Renal cortical epithelial cell (primary cell): ENCODE measurements at places on chromosomes 2 and 18.
A peak's percentile ranks its signal among the peaks of the same experiment; 100 is the strongest.

DNA sequence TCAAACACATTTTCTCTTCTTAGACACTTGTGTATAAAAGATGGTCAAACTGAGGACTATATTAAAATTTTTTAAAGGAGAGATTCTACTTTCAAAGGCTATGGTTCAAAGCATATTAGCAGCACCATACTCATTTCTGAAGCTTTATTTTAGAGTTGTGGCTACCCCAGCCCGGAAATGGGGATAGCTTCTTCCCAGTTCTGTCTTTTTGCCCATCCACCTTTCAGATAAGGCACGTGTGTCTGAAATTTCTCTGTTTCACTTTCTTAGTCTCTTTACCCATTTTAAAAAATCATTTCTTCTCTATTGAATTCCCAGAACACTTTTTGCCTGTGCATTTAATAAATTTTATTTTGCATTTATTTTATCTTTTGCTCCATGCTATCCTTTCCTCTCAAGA is 431.5 kb downstream of the RNF144A start:
- DNase-seq: no peak

DNA sequence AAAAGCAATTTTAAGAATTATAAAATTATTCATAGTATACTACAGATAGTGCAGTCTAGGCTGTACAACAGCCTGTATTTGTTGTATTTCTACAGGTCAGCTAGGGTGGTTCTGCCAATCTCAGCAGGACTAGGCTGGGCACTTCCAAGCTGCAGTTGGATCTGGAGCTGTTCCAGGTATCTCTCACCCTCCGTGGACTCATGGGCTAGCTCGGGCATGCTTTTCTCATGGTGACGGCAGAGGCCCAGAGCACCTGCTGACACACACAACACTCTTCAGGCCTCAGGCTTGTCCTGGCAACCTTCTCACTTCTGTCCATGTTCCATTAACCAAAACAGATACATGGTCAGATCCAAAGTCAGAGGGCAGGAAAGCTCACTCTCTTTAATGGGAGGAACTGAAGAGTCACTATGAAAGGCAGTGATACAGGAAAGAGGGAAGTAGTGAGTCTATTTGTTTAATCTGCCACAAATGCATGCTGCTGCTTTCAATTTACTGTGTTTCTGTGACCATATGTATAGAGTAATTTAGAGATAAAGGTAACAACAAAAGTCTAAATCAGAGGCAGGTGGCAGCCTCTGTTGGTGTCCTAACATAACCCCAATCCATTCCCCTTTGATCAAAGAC is 462.4 kb upstream of the ACVR2A start:
- DNase-seq: no peak

DNA sequence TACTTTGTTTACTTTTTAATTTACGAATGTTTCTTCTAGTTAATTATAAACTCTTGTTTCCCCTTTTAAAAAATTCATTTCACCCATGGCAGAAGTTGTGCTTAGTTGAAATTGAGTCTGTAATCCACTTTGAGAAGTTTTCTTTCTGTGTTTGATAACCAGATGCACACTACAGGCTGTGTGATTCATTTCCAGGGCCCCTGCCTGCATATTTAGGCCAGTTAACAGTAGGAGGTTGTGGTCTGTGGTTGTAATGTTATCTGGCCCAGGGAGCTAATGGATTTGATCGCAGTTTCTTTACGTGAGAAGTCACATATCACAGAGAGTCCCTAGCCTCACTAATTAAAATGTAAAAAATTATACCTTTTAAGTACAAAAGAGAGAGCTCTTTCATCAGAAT is 3.3 kb downstream of the CDH7 start:
- peak; percentile 6 for DNase-seq

DNA sequence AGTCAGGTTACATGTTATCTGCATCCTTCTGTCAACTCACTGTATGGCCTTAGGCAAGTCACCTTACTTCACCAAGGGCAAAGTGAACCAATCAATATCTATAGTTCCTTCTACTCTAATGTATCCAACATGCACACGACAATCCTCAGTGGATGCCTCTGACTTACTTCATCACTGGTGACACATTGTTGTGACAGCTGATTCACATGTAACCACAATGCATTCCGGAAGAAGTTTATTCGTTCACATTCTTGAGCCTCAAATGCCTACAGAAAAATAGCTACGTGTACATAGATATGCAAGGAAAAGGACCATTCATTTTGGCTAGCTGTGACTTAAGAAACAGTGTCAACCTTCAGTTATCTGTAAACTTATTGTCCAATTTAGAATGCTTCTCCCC is 26.3 kb upstream of the EPG5 start:
- peak; percentile 59 for DNase-seq

DNA sequence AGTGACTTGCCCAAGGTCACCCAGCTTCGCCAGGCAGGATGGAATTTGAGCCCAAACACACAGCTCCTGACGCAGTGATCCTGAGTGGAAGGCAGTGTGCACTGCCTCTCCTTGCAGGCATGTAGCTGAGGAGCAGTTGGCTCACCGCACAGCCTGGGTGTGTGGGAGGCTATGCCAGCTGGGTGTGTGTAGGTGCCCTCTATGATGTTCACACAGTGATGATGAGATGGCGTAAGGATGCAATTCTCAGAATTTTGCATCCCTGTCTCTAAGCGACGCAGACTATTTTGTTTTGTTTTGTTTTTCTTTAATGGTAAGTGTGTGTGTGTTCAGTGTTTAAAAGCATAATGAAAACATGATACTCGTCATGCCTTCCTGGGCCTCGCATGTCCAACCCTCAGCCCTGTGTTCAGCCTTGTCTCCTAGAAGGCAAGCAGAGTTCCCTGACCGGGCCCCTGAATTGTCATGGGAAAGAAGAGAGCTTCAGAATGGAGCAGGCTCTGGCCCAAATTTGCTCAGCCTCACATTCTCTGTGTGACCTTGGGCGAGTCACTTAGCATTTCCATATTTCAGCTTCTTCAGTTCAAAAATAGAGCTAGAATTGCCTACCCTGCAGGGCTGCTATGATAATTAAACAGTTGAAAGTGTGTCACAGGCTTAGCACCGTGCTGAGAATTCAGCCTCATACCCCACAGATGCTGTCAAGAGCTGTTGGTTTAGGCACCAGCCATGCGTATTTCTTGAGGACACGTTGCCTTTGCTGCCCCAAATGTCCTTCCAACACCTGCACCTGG is 603.6 kb upstream of the RAB6C start:
- DNase-seq: no peak

DNA sequence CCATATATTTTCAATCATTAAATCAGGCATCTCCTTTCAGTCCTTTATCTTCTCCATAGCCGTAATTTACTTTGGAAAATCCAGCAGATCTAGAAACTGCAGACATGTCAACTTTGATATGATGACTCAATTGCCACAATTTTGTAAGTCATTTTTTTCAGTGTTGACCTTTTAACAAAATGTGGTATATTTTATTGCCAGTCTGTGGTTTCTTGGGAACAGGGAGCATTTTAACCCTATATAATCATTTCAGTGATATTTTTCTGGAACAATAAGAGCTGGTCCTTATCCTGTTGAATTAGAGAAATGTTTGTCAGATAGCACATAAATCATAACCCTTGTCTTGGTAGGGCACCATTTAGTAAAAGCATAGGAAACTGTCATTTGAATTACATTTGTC is 90.9 kb upstream of the UBXN4 start:
- DNase-seq: no peak

- peak; percentile 83 for DNase-seq
These were observed 272.2 kb upstream of the ACVR2A start for GRCh38 chr2:147572622-147573021.

DNA sequence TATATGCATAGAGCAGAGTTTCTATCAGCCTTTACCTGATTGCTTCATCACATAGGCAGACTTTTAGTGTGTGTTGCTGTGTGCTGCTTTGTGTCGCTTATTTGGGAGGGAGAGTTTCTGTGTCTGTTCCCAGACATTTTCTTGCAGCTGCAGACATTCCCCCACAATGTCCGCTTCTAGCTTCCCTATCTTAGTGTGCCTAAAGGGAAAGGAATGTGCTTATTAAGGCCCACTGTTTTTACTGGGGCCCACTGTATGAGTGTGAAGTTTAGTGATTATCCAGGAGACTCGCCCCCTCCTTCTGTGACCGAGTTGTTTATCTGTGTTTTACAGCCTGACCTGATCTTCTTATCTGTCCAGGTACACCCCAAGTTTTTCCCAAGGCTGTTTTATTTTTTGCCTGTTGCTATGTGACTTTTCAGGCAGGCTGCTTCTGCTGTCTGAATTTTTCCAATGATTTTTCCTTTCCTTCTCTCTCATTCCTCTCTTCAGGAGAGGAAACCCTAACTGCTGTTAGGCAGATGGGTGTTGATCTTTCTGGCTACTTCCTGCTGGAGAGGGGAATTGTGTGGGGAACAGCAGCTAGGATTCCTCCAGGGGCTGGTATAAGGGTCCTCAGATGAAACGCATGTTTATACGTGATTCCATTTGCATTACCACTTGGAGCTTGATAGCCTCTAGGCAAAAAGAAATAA is 47.6 kb downstream of the STK17B start:
- DNase-seq: peak; percentile 25

DNA sequence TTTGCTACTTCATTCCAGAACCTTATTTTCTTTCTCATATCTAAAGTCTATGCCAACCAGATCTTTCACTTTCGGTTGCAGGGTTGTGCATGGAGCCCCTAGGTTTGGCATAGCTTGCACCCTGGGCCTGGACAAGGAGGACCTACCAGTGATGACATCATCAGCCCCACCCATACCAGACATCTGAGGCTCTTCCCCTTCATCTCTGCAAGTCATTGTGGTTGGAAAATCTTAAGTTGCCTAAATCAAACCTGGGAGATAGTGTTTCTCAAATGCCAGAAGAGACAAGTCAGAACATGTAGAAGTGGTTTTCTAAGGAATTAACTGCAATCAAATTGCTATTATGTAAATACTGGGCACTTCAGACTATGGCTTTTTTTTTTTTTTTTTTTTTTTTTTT is 363.3 kb downstream of the ZNF516 start:
- DNase-seq: peak; percentile 1

- DNase-seq: no peak
These were observed 11.8 kb downstream of the GPR148 start for GRCh38 chr2:130740671-130741070.
